ENCODE measurements at places on chromosomes 3 and 15.

DNA sequence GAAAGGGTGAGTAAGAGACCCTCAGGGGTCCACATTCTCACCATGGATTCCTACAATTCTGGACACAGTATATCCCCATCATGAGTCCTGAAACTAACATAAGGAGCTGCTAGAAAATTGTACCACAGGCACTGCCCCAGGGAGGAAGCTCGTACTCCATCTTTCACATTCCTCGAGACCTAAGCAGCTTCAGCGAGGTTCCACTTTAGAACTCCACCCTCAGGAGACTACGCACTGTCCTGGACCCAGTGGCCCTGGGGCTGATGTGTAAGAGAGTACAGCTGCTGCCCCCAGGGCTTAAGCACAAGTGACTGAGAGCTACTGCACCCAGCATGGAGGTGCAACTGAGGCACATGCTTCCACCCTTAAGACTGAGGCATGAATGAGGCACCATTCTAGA, 352.5 kb downstream of the ZNF385D start:
- DNase-seq: no peak

GRCh38 chr3:12585970-12586369, 29.1 kb downstream of the MKRN2 start:
- no peak for DNase-seq

DNA sequence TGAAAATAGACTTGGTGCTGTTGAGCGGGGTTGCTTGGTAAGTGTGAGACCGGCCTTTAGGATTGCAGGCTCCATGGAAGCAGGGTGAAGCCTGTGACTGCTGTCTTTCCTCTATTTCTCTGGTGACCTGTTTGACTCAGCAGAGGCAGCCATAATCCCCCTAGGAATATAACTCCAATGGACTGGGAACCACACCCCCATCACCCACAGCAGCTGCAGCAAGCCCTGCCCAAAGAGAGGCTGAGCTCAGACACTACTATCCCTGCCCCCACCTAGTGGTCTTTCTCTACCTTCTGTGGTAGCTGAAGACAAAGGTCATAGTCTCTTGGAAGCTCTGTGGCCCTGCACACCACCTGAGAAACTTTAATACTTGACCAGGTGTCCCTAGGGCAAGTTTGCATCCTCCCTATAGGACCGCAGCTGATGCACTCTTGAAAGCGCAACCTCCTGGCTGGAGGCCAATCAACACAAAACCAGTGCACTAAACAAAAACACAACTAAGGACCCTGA, 133.6 kb upstream of the MRPL3 start:
- no peak for DNase-seq

DNA sequence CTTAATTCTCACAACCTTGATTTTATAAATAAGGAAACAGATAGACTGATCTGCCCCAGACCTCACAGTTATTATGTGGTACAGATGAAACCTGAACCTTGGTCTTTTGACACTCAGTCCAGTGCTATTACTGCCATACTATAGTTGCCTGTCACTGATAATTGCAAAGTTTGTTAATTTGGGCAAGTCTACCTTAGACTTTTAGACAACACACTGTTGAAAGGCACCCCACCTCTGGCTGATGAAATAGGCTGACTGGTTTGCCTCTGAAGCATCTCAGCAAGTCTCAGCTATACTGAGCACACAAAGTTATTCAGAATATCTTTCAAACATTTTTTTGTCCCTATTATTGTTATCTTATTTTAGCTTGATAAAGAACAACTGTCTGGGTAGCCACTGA, 53.1 kb upstream of the MAP4 start:
- no peak for DNase-seq

GRCh38 chr3:99250272-99250671, 348.8 kb upstream of the DCBLD2 start:
- DNase-seq: no peak

DNA sequence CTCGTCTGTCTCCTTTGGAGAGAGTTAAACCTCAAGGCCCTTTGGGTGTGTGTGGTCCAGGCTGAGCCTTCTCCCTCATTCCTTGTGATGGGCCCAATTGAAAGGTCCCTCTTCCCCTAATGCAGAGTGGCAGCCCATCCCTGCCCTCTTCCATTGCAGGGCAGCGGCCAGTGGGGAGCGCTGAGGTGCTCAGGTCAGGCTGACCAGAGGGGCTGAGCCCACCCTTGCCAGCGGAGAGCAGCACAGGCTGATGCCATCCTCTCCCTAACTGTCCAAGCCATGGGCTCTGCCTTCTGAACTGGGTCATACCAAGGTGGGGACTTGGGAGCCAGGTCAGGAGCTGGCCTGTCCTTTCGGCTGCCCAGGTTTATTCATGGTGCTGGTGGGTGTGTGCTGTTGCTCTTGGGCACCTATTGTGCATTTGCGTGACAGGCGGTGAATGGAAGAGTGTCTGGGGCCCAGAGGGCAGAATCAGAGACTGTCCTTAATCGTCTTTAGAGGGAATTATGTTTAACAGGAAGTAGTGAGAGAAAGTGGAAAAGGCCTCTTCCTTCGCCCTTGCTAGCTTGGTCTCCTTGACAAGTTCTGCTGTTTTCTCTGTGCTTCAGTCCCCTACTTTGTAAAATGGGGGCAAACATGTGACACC, 96.9 kb downstream of the VGLL4 start:
- DNase-seq: no peak

GRCh38 chr3:188558343-188559071, 404.6 kb downstream of the LPP start:
- DNase-seq: no peak

GRCh38 chr3:129985113-129985512, 10.6 kb downstream of the TRH start:
- DNase-seq: no peak

All from lower leg skin (tissue), 4 donors.